ENCODE measurements at places on chromosomes 2 and 18.
A peak's percentile ranks its signal among the peaks of the same experiment; 100 is the strongest.

DNA sequence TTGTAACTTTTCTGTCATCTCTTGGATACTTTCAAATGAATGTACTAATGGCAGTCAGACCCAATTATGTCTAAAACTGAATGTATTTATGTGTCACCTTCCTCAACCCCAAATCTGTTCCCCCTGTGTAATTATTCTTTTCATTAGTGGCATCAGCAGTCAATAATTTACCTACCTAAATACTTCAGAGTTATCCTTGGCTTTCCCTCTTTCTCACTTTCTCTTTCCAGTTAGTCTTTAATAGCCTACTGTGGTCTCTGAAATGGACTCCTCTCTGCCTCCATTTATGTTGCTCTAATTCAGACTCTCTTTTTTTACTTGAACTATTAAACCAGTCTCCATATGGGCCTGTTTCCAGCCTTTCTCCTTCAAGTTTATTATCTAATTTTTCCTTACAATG is 21.0 kb downstream of the C18orf63 start:
- DNase-seq: no peak

DNA sequence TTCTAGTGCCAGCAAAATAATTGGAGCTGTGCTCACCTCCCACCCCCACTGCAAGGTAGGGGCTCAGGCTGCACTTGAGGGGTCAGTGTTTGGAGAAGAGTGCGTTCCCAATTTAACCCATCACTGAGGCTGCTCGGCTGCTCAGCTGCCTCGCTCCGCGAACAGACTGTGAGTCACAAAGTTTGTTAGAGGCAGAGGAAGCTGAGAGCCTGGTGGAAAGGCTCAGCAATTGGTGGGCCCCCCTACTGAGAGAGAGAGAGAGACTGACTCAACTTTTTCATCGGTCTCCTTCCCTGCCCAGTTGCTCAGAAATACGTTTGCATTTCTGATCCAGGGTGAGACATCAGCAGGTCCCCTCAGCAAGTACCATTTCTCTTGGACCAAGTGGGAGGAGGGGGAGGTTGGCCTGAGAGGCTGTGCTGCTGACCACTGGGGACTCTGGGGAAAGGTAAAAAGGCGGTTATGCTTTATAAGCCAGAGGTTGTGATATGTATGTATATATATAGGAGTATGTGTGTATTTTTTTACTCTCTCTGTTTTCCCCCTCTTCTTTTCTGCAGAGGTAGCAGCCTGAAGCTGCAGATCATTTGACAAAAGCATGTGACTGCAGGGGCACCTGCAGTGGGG is 1.5 kb downstream of the EFR3B start:
- peak; percentile 15 for DNase-seq

DNA sequence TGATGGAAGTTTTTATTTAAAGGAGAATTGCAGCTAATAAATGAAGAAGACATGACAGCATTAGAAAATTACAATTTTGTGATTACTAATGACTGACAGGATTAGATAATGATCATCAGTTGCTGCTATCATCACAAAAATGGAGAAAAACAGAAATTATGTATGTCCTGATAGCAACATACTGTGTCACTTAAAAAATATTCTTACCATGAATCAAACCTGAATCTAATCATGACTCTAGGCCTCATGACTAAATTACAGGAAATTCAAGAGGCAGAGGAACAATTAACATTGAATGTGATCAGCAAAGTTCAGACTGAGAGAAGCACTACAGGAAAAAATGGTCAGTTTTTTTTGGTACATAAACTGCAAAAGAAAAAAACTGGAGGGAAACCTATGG is 147.8 kb downstream of the PMAIP1 start:
- no peak for DNase-seq

- DNase-seq: no peak
Measured at GRCh38 chr2:54599326-54599710, 124.1 kb upstream of the EML6 start.

- DNase-seq: peak; percentile 5
Measured at GRCh38 chr2:204114295-204115136, 178.0 kb downstream of the ICOS start.

GRCh38 chr2:27844821-27845255 is 45.3 kb downstream of the RBKS start:
- no peak for DNase-seq

DNA sequence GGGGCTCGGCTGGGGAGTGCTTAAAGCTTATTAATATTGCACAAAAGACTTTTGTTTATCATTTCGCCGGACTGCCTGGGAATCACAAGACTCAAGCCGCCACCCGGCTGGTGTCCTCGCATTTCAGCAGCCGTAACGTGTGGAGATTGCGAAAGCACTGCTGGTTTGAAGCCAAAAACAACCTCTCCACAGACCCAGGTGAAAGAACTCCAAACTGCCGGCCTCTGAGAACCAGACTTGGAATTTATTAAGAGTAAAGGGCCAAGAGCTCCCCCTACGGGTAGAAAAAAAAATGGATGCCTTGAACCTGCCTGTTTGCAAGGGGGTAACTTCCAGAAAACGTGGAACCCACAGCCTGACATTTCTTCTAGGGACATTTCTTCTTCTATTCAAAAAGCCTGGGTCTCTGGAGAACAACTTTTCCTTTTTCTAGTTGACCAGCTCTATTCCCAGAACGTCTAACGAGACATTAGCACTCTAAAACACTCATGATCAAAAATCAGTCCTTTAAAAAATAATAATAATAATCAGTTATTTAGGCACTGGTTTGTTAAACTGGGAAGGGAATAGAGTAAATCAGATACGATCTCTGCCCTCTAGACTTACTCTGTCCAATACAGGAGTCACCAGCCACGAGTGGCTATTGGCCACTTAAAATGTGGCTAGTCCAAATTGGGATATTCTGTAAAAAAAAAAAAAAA is 216.3 kb downstream of the C1D start:
- peak; percentile 76 for DNase-seq

GRCh38 chr2:135914485-135914884 is 38.2 kb upstream of the MCM6 start:
- no peak for DNase-seq

Measured in nephron progenitor cell (in vitro differentiated cells).